ENCODE measurements at places on chromosomes 5 and 9.

GRCh38 chr9:110101531-110102161 is 106.3 kb downstream of the C9orf152 start:
- no peak for DNase-seq

DNA sequence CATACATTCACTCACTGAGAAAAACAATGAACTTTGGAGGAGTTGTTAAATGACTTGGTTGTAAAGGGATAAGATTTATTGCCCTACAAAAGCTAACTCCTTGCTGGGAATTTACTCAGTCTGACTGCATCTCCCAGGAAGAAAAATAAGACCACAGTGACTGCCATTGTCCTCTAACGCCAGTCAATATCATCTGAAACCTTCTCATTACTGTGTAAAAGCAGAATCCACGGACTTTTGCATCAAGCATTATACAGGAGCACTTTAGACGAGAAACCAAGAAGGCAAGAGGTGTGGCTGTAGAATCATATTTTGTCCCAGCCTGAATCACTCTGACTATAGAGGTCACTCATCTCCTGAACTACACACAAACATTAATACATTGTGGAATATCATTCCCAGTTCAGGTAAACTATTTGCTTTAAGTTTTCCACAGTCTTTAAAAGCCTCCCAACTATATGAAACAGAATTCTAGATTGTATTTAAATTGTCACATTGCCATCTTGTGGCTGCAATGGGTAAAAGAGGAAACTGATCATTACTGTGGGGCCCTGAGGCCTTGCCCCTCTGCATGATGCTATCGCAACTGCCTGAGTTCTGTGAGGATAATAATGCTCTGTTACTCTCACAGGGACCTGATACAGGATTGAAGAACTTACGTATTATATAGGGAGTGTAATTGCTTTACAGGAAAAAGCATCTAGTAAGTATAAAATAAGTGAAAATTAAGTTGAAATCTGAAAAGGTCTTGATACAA is 142.9 kb downstream of the SLCO4C1 start:
- DNase-seq = no peak

DNA sequence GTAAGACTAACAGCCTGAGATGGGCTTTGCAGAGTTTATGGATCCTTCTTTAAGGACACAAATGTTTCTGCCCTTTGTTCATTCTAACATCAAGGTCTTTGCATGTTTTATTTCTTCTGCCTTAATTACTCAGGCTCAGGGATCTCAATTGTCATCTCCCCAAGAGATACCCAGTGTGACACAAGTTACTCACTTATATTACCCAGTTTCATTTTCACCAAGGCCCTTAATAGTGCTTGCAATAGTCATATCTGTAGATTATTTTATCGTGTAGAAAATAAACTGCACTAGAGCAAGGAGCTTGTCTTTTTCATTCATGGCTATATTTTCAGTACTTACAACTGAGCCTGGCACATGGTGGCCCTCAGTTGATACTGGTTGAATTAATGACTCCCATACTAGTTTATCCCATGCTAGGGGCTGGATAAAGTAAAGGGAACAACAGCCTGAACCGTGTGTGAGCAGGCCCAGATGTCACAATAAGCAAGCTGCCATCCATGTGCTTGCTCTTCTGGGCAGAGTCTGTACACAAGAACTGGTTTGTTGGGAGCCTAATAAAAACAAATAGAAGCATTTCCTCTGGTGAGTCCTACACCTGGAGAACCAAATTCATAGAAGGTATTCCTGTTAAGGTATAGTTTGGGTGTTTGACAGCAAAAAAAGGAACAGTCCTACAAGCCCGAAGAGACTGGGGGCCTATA is 112.5 kb upstream of the CD180 start:
- DNase-seq = no peak

- no peak for DNase-seq
Observed at GRCh38 chr5:80798633-80799032, 143.8 kb upstream of the DHFR start.

All from fibroblast of skin of abdomen (primary cell).